ENCODE measurements at places on chromosomes 16 and 17.

DNA sequence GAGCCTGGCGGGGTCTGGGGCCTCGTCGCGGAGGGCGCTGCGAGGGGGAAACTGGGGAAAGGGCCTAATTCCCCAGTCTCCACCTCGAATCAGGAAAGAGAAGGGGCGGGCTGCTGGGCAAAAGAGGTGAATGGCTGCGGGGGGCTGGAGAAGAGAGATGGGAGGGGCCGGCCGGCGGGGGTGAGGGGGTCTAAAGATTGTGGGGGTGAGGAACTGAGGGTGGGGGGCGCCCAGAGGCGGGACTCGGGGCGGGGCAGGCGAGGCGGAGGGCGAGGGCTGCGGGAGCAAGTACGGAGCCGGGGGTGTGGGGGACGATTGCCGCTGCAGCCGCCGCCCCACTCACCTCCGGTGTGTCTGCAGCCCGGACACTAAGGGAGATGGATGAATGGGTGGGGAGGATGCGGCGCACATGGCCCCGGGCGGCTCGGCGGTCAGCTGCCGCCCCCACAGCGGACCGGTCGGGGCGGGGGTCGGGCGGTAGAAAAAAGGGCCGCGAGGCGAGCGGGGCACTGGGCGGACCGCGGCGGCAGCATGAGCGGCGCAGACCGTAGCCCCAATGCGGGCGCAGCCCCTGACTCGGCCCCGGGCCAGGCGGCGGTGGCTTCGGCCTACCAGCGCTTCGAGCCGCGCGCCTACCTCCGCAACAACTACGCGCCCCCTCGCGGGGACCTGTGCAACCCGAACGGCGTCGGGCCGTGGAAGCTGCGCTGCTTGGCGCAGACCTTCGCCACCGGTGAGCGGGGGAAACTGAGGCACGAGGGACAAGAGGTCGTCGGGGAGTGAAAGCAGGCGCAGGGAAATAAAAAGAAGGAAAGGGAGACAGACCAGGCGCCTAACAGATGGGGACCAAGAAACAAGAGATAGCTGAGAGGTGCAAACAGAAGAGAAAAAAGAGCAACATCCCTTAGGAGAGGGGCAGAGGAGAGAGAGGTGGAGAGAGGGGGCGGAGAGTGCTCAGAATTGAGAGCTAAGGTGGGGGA lies at the start of gene PNMT:
PNMT (plus strand) TSS at position 509 of the 980 bp plus-strand sequence; CDS start at position 532, 23 bp downstream.
- no peak for DNase-seq

- no peak for DNase-seq
Measured at GRCh38 chr17:17053446-17054379, 11.5 kb downstream of the MPRIP start.

- DNase-seq, result peak; percentile 4
Measured at GRCh38 chr17:41153856-41154255, 4.2 kb upstream of the KRTAP4-5 start.

DNA sequence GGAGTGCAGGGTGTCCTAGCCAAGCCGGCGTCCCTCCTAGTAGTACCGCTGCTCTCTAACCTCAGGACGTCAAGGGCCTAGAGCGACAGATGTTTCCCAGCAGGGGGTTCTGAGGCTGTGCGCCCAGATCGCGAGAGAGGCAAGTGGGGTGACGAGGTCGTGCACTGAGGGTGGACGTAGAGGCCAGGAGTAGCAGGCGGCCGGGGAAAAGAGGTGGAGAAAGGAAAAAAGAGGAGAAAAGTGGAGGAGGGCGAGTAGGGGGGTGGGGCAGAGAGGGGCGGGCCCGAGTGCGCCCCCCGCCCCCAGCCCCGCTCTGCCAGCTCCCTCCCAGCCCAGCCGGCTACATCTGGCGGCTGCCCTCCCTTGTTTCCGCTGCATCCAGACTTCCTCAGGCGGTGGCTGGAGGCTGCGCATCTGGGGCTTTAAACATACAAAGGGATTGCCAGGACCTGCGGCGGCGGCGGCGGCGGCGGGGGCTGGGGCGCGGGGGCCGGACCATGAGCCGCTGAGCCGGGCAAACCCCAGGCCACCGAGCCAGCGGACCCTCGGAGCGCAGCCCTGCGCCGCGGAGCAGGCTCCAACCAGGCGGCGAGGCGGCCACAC lies at the start of gene MMP2:
MMP2 (plus strand) TSS at position 372 of the 603 bp plus-strand sequence. CDS start 282 bp downstream, outside the sequence.
- peak; percentile 24 for DNase-seq

GRCh38 chr17:49545806-49546545 lies 29.7 kb upstream of the NXPH3 start:
- DNase-seq, result no peak
